Fibroblast of skin of left biceps (primary cell): ENCODE measurements at places on chromosomes 4 and X.

DNA sequence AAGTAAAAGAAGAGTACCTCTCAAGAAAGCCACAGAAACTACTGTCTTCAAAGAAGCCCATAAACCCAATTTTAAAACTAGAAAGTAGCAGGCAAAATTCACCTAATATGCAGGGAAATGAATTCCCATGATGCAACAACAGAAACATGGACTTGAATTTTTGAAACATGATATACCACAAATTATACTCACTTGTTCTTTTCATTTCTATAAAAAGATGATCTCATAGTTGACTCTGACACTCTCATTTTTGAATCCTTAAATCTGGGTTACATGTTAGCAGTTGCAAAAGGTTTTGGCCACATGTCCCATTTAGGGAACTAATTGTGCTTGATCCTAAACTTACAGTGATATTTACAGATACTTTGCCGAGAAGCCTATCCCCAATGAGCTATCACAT is 1130.8 kb downstream of the FAT4 start:
- no peak for DNase-seq

DNA sequence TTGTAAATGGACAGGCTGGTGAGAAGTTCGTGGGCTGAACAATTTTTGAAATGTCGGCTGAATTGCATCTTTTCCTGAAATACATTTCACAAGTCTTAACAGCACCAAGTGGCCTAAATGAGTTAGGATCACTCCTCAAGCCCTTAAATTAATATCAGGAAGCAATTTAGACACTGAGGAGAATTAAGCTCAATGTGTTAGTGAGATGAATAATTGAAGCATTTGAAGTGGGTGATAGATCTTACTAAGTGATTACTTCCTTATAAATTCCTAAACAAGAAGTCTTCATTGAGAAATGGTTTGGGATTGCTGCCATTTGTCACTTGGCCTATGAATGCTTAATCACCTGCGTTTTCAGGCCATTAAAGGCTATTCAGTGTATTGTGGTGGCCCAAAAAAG is 116.8 kb downstream of the NAA11 start:
- DNase-seq = no peak

DNA sequence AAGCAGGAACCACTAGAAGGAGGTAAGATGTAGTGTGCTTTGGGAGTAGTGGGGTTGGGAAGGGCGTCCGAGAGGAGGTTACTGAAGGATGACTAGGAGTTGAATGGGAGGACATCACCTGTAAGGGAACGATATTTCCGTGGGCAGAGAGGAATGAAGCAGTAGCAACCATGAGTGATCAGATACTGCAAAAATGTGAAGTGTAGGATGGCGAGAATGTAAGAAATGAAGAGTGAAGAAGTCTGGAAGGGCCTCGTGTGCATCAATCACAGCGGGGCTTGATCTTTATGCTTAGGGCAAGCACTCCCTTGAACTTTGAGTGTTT is 594 bp downstream of the MSMO1 start:
- no peak for DNase-seq

- DNase-seq = peak; percentile 64
These were observed 19.1 kb downstream of the SLAIN2 start for GRCh38 chr4:48360285-48361011.

DNA sequence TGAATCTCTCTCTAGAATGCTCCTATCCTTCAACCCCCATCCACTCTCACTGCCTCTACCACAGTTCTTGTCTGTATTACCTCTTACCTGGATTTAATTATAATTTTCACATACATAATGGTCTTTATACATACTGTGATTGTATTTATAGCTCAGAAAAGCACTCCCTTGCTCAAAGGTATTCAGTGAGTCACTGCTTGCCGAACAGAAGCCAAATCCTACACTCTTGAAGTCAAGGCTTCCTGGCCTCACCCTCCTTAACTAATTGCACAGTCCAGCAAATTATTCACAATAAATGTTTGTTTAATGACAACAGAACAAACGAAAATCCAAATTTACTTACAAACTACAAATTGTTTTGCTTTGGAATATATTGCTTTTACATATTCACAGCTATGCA is 159.5 kb downstream of the KLHL13 start:
- no peak for DNase-seq

DNA sequence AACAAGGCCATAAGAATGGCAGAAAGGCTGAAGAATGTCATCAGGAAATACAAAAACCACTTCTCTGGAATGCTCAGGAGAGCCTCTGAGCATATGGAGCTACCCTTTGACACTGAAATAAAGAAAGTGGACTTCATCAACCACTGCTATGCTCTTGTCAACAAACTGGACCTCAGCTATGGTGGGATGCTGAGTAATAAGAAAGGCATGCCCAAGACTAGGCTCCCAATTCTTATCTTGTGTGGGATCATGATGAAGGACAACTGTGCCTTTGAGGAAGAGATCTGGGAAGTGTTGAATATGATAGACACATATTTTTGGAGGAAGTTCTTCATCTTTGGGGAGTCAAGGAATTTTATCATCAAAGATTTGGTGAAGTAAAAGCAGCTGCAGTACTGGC is 86.9 kb upstream of the MAGEB16 start:
- DNase-seq = no peak

GRCh38 chr4:41406113-41406516 is 131.8 kb upstream of the LIMCH1 start:
- DNase-seq = no peak

- peak; percentile 22 for DNase-seq
These were observed 344.7 kb downstream of the PABPC4L start for GRCh38 chr4:133856731-133857355.

DNA sequence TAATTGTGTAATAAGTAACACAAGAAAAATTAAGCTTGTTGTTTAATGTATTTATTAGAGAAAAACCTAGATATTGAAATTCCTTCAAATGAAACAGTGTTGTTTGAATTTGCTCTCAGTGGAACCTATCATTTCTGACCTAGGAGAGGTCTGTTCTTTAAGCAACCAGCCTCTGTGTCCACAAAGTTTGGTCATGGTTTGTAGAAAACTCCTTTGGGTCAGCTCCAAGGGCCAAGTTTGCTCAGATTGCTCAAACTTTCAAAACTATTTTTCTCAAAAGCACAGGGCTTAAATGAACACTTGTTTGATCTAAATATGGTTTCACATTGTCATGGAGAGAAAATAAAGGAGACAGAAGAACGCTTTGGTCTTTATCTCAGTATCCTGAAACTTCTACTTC is 29.6 kb upstream of the RPL34 start:
- DNase-seq = no peak

DNA sequence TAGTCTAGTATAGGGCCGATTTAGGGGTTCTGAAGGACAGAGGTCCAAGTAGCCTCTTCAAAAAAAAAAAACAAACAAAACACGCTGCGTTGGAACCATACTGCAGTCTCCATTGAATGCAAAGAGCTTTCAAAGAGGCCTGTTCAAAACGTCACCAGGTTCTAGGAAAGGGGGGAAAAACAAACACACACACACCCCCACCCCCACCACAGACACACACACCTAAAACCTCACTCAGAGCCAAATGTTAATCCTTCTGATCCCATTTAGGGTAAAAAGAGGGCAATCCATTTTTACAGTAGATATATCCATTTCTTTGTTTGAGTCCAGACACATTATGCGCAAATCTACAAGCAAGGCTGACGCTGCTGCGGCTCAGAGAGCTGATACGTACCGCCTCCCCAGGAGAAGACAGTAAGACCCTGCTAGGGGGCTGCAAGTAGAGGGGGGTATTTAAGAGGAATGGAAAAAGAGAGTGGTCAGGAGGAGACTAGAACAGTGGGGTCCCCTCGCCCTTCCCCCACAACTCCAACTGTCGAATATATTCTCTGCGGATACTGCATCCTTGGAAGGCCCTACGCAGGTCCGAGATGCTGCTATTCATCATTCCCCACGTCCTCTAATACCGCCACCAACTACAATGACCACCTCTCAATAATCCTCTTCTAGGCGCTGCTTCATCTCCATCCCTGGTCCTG is 1.3 kb downstream of the NKRF start:
- DNase-seq = no peak

- no peak for DNase-seq
These were observed 188.8 kb downstream of the HS6ST2 start for GRCh38 chrX:132769609-132770008.

DNA sequence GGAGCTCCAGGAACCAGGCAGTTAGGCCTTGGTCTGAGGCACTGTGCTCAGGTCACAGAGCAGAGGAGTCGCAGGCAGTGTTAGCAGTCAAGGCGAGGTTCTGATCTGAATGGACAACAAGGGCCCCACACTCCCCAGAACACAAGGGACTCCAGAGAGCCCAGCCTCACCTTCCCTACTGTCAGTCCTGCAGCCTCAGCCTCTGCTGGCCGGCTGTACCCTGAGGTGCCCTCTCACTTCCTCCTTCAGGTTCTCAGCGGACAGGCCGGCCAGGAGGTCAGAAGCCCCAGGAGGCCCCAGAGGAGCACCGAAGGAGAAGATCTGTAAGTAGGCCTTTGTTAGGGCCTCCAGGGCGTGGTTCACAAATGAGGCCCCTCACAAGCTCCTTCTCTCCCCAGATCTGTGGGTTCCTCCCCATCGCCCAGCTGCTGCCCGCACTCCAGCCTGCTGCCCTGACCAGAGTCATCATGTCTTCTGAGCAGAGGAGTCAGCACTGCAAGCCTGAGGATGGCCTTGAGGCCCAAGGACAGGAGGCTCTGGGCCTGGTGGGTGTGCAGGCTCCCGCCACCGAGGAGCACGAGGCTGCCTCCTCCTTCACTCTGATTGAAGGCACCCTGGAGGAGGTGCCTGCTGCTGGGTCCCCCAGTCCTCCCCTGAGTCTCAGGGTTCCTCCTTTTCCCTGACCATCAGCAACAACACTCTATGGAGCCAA is 26.2 kb downstream of the MAGEA9 start:
- no peak for DNase-seq
